Cardiac muscle cell (in vitro differentiated cells and primary cell): ENCODE measurements at places on chromosomes 4 and X. TPM values are rescaled to one million over a fixed set of nuclear protein-coding genes. Genes with fewer than 3 reads are reported as not detected.

DNA sequence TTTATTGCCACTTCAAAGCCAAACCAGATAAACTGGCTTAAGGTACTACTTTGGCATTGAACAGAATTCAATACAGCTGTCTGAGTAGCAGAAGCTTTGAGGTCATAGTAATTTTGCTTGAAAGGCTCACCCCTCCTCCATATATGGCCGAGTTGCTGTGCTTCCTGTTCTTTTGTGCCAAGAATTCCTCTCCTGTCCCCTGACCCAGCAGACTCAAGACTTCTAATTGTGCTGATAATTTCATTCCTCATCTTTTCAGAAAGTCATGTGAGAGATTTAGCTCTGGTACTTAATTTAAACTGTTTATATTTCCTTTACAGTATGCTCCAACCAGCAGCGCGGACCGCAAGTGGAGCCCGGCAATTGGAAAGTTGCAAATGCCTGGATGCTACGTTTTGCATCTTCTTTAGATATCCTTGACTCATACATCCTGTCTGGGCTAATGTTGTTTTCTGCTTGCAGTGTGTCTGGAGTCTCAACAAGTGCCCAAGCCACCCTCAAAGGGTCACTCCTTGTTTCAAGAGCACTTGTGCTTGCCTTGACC, 373.4 kb downstream of the PDGFC start:
- peak; percentile 11 for DNase-seq
- H3K36me3 ChIP-seq, result no peaks in the 10 kb centered on the region
- no peak overlapping the region for H3K4me3 ChIP-seq
- H3K27ac ChIP-seq, result no peak overlapping the region

GRCh38 chr4:141719585-141719984, 83.2 kb downstream of the IL15 start:
- no peak overlapping the region for H3K27ac ChIP-seq
- no peak for DNase-seq
- H3K4me1 ChIP-seq, result no peaks in the 10 kb centered on the region

DNA sequence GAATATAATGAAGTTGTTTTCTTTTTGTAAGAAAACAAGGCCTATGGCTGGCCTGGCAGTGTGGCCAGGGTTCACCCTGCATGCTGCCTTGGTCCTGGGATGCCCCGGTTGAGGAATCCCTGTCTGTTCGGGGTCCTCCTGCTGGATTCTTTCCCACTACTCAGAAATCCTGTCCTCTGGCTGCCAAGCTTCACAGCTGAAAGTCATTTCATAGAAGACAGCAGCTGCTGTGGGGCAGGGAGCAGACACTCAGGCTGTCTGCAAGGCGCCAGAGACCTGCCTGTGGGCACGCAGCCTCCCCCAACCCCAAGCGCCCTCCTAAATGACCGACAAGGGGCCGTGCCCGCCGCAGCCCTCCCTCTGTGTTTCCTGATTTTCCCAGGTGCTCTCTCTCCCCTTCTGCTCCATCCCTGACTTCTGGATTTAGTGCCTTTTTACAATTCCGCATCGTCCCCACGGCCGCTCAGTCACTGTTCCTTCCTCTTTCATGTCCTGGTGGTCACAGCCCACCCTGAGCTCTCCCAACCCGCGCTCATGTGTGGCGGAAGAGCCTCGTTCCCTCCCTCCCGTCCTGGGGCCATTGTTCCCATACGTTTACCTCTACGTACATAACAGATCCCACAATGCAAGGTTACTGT, 27.5 kb downstream of the ZFYVE28 start:
- no peak for DNase-seq
- no peaks in the 10 kb centered on the region for H3K36me3 ChIP-seq
- H3K4me3 ChIP-seq, result no peak overlapping the region

PNMA3 gene
- total RNA-seq, result 8.3 and 19.7 TPM in 2 replicates

EMCN gene
- 1.1 and 1.2 TPM in 2 replicates for total RNA-seq

GRCh38 chr4:7989654-7990053, 50.0 kb upstream of the AFAP1 start:
- peaks cover 10% of the 10 kb centered on the region for H3K4me1 ChIP-seq
- no peak overlapping the region for H3K4me3 ChIP-seq
- no peak overlapping the region for H3K27ac ChIP-seq
- no peaks in the 10 kb centered on the region for H3K36me3 ChIP-seq
- no peak for DNase-seq

DNA sequence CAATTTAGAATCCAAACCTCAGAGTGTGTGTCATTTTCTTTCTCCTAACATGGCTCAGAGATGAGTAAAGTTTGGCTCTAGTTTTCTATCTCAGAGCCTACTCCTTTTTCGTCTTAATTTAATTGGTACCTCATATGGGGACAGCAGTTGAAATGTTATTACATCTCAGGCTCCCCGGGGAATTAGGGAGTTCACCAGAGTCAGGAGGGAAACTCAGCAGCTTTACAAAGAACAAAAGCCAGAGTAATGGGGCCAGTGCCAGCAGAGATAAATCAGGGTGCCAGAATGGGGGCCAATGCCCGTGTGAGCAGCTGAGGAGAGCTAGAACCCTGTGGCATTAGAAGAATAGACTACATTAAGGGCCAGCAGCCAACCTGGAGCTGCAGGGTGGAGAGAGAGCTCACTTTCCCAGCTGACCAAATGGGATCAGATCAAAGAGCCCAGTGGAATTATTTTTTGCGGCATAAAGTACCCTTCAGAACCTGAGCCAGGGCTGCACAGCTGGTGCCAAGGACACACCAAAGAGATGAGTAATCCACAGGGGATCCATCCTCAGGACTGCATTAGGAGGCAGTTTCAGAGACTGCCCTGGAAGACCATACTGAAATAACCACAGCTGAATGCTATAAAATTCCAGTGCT, 207.1 kb upstream of the DKK2 start:
- no peak overlapping the region for H3K4me3 ChIP-seq
- no peak overlapping the region for H3K27ac ChIP-seq
- H3K36me3 ChIP-seq, result no peaks in the 10 kb centered on the region
- H3K4me1 ChIP-seq, result no peaks in the 10 kb centered on the region
- H3K27me3 ChIP-seq, result no peaks in the 10 kb centered on the region
- no peak for DNase-seq

DNA sequence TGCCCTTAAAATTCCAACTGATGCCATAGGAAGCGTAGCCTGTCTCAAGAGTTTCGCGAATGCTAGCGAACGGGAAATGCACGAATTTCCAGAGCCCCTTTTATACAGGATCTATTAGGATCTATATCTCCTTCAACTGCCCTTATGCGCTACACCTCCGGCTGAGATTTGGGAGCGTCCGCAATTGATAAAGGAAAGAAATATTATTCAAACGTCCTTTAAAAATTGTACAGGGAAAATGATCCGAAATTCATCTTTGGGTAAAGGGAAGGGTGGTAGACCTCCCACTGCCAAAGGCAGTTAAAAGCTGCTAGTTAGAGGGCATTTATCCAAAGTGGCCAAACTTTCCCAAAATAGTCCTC, 609 bp downstream of the NR3C2 start:
- peak overlapping the region; percentile 90 for H3K4me3 ChIP-seq
- H3K27me3 ChIP-seq, result peaks cover 67% of the 10 kb centered on the region
- no peaks in the 10 kb centered on the region for H3K36me3 ChIP-seq
- H3K27ac ChIP-seq, result no peak overlapping the region
- DNase-seq, result peak; percentile 10
- H3K4me1 ChIP-seq, result no peaks in the 10 kb centered on the region

GRCh38 chr4:40283413-40283812, 51.7 kb upstream of the CHRNA9 start:
- H3K27ac ChIP-seq, result no peak overlapping the region
- H3K4me1 ChIP-seq, result no peaks in the 10 kb centered on the region
- H3K4me3 ChIP-seq, result no peak overlapping the region
- no peaks in the 10 kb centered on the region for H3K27me3 ChIP-seq

- H3K27ac ChIP-seq, result no peak overlapping the region
- H3K36me3 ChIP-seq, result no peaks in the 10 kb centered on the region
- H3K27me3 ChIP-seq, result no peaks in the 10 kb centered on the region
- H3K4me3 ChIP-seq, result no peak overlapping the region
- no peaks in the 10 kb centered on the region for H3K4me1 ChIP-seq
- DNase-seq, result no peak
These were observed 32.3 kb upstream of the IRF2 start for GRCh38 chr4:184506527-184507121.

- DNase-seq, result peak; percentile 15
- no peak overlapping the region for H3K4me3 ChIP-seq
- H3K36me3 ChIP-seq, result no peaks in the 10 kb centered on the region
These were observed 315.1 kb upstream of the ADGRL3 start for GRCh38 chr4:60885011-60885410.

RHOXF2B gene
- total RNA-seq, result not detected in 2 replicates

DNA sequence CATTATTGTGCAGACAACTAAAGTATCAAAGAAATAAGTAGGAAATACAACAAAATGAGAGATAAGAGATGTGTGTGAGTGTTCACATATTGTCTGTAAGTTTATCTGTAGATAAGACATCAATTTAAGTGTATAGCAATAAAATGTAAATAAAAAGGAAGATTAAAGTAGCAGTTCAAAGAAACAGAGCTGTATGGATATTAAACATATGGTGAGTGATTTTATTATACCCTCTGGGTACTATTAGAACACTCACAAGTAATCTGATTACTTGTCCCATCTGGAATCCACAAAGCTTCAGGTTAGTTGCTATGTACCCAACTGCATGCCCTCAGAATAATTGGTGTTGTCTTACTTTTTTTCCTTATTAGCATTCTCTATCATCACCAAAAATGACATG, 747.9 kb upstream of the ADGRL3 start:
- H3K4me3 ChIP-seq, result no peak overlapping the region
- no peak for DNase-seq
- H3K4me1 ChIP-seq, result no peaks in the 10 kb centered on the region

FDCSP gene
- total RNA-seq, result not detected in 2 replicates

CT45A10 gene
- total RNA-seq, result not detected in 2 replicates

ITIH6 gene
- 0.07 and 0.24 TPM in 2 replicates for total RNA-seq

ZNF711 gene
- total RNA-seq, result 11.4 and 21.8 TPM in 2 replicates

TMEM31 gene
- not detected in 2 replicates for total RNA-seq

GPAT3 gene
- 2.3 and 5.1 TPM in 2 replicates for total RNA-seq

DNA sequence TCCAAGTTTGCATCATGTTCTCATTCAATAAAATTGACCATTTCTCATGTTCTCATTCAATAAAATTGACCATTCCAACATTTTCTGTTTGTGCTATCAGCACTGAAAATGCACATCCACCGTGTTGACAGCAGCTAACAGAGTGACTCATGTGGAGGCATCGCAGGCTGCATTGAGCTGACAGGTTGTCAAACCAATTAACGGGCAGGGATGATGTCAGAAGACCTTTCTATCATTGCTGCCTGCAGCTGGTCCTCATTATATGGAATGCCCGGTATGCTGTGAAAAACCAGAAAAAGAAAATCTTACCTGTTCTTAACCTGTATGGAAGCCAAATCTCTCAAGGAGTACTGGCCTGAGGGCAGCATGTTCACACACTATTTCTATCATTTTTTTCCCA, 202.0 kb downstream of the SMIM20 start:
- no peak overlapping the region for H3K4me3 ChIP-seq
- no peaks in the 10 kb centered on the region for H3K4me1 ChIP-seq
- no peaks in the 10 kb centered on the region for H3K36me3 ChIP-seq

DNA sequence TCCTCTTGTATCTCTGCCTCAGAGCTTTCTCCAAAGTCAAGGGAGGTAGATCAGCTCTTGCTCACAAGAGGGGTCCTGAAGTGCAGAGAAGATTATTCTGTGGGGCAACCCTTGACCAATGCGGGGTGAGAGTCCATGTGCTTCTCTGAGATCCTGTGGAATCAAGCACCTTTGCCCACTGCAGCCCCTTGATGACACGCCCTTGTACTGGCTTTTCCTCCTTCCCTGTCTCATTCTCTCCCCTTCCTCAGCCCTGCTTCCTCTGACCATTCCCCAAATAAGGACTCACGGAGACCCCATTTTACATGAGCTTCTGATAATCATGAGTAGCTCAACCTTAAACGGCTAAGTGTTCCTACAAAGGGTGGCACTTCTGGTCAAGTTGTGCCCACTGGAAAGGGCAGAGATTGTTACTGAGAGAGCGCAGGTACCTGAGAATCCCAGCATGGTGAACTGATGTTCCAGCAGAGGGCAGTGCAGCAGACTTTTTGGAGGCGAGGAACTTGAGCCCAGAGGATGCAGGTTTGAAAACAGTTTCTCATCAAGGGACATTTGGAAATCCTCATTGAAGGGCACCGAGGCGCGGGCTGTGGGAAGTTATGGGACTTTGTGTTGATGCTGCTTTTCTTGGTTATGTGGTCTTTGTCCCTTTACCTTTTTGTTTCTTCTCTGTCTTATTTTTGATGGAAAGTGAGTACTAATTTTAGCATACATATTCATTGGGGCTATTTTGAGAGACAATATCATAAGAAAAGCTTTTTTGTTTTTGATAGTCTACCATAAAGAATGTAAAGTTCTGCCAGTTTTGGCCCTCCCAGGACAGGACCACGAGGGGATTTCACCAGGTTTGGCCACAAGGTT, 201.3 kb downstream of the RBM46 start:
- H3K27ac ChIP-seq, result no peak overlapping the region
- no peaks in the 10 kb centered on the region for H3K36me3 ChIP-seq
- no peaks in the 10 kb centered on the region for H3K4me1 ChIP-seq
- H3K27me3 ChIP-seq, result no peaks in the 10 kb centered on the region
- peak; percentile 82 for DNase-seq
- H3K4me3 ChIP-seq, result no peak overlapping the region

DNA sequence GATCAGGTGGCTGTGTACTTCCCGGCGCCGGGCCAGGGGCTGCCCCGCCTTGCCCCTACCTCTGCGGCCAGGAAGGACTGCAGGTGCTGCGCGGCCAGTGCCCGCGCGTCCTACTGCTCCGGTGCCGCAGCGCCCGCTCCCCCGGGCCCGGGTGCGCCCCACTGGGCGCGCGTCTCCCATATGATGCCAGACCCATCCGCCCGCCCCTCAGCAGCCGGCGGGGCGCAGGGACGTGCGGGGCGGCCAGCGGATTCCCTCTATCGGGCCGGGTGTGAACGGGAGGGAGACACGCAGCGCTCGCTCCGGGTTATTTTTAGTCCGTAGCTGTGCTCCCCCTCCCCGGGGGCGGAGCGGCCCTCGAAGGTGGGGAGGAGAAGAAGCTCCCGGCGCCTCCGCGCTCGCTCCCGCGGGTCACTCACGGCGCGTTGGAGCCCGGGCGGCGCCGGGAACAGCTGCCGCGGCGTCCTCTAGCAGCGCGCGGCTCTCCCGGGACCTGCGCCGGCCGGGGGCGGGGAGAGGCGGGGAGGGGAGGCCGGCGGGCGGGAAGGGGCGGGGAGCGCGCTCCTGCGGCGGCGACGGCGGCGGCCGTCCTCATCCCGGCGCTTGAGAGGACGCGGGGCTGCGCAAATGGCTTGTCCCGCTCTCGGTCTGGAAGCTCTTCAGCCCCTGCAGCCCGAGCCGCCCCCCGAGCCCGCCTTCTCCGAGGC, 103.6 kb downstream of the UCHL1 start:
- peak overlapping the region; percentile 69 for H3K4me3 ChIP-seq
- DNase-seq, result peak; percentile 61
- no peak overlapping the region for H3K27ac ChIP-seq
- H3K4me1 ChIP-seq, result no peaks in the 10 kb centered on the region

- peak overlapping the region; percentile 86 for H3K4me3 ChIP-seq
- H3K27ac ChIP-seq, result peak overlapping the region; percentile 83
- peak; percentile 28 for DNase-seq
- H3K4me1 ChIP-seq, result peaks cover 19% of the 10 kb centered on the region
- no peaks in the 10 kb centered on the region for H3K27me3 ChIP-seq
These were observed 725 bp downstream of the FAM120C start for GRCh38 chrX:54182194-54182863.

- H3K27ac ChIP-seq, result no peak overlapping the region
- H3K4me3 ChIP-seq, result no peak overlapping the region
- no peaks in the 10 kb centered on the region for H3K27me3 ChIP-seq
- peaks cover 8% of the 10 kb centered on the region for H3K4me1 ChIP-seq
- no peaks in the 10 kb centered on the region for H3K36me3 ChIP-seq
These were observed 231.1 kb upstream of the ANXA3 start for GRCh38 chr4:78320349-78320935.
